Neural crest cell (in vitro differentiated cells): ENCODE measurements at places on chromosomes 7 and 10.

DNA sequence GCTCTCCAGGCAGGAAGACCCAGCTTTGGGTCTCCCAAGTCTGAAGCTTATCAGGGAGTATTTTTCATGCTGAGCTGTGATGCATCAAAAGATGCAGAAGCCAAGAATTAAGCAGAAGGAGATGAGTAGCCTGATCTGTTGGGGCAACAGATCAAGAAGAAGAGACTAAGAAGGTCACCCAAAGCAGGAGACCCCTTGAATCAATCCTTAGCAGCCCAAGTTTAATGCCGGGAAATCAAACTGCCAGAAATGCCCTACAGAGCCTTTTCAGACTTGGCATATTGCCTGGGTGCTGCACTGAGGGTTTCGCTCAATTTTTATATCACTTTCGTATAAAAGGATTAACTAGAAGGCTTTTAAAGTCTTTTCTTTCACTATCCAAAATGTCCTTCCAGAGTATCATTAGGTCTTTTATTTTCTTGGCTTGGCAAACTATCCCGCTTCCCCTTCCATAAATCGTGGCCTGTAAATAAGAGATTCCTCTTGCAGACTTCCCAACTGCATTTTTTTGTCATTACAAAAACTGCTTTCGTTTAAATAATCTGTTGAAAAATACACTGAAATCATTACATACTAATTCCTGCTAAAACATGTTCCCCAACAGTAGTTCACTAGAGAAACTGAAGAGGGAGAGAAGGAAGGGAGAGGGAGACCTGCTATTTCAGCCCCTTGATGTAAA, 49.0 kb upstream of the STK17A start:
- DNase-seq, result no peak

DNA sequence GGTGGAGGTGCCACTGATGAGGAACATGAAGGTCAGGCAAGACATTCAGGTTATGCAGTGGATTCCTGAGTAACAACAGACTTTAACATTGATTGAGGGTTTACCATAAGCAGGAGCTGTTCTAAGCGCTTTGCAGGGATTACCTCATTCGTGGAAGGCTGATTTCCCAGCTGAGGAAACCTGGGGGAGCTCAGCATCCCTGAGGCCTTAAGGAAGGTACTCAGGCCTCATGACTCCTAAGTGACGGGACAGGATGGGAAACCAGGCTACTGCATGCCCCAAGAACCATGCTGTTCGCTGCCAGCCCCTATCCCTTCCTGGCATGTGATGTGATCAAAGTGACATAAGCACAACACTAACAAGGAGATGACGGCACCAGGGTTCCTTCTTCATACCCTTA, 143.6 kb upstream of the NFE2L3 start:
- no peak for DNase-seq

GRCh38 chr10:20299034-20299736, 483.0 kb downstream of the PLXDC2 start:
- no peak for DNase-seq

DNA sequence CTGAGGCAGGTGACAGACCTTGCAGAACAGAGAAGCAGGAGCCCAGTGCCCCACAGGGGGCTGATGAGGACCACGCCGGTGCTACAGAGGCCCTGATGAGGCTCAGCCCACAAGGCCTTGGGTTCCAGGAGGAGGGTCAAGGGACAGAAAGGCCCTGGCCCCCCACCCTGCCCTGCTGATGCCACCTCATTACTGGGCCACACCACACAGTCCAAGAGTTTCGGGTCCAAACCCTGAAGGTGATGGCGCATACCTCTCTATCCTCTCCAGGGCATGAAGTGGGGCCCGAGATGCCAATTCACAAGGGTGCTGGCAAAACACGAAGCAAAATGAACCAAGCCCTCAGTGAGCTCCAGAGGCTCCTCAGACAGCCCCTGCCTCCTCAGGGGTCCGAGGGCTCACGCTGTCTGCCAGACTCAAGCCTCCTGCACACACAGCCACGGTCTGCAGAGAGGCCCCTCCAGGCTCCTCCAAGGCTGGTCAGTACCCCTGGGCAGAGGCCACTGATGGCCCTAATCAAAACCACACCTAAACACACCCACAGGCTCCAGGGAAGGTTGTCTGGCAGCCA, 32.3 kb downstream of the RASGEF1A start:
- DNase-seq, result no peak

- no peak for DNase-seq
Observed at GRCh38 chr7:15330943-15331342, 230.9 kb downstream of the AGMO start.

GRCh38 chr7:28348636-28349035, 63.7 kb upstream of the CREB5 start:
- DNase-seq, result no peak

- DNase-seq, result no peak
Observed at GRCh38 chr10:10831085-10831484, 186.6 kb upstream of the CELF2 start.

GRCh38 chr10:70939441-70940003, 51.2 kb upstream of the PCBD1 start:
- no peak for DNase-seq
